T-helper 2 cell treated with Interferon-gamma antibody and Interleukin-4, amounts not matched to agents 100 ng/mL and 5 ng/mL, for 36 hours (primary cell): ENCODE measurements at places on chromosomes 7 and 10. TPM values are rescaled to one million over a fixed set of nuclear protein-coding genes. Genes with fewer than 3 reads are reported as not detected.

The MRPS16 gene
- 105 and 107 TPM in 2 replicates for total RNA-seq

The GDF2 gene
- not detected in 2 replicates for total RNA-seq

The SLC16A12 gene
- 0.02 TPM in 1 of 2 replicates, not detected in the other for total RNA-seq

The LAMTOR4 gene
- total RNA-seq = 143 and 155 TPM in 2 replicates

The HOXA7 gene
- total RNA-seq = not detected in 2 replicates

The IRF5 gene
- total RNA-seq = 7.2 and 8.0 TPM in 2 replicates

The PLXDC2 gene
- not detected in 2 replicates for total RNA-seq

The ZNF467 gene
- total RNA-seq = not detected in 2 replicates

The ADRB1 gene
- total RNA-seq = not detected in 2 replicates

The UCN3 gene
- not detected in 2 replicates for total RNA-seq

The IFIT1B gene
- total RNA-seq = not detected in 2 replicates

The AKR1B15 gene
- total RNA-seq = not detected in 2 replicates

The DYDC2 gene
- not detected in 2 replicates for total RNA-seq

The GNAI1 gene
- total RNA-seq = 0.66 and 0.70 TPM in 2 replicates

The CTAGE4 gene
- 2.3 and 2.4 TPM in 2 replicates for total RNA-seq

The NUTM2E gene
- 0.11 TPM in 1 of 2 replicates, not detected in the other for total RNA-seq

The FBXO24 gene
- total RNA-seq = 1.0 and 1.2 TPM in 2 replicates

The ADCYAP1R1 gene
- total RNA-seq = not detected in 2 replicates

The MEOX2 gene
- not detected in 2 replicates for total RNA-seq

The SPDYE2 gene
- total RNA-seq = not detected in 2 replicates

The HABP2 gene
- not detected in 2 replicates for total RNA-seq

The SPAG6 gene
- total RNA-seq = 0.61 and 0.64 TPM in 2 replicates

The KLLN gene
- 0.66 and 0.86 TPM in 2 replicates for total RNA-seq

The LUC7L2 gene
- total RNA-seq = 118 and 125 TPM in 2 replicates

The TCF7L2 gene
- 0.30 and 0.39 TPM in 2 replicates for total RNA-seq

The LRRC4 gene
- not detected in 2 replicates for total RNA-seq

The RGS10 gene
- 95.1 and 96.0 TPM in 2 replicates for total RNA-seq

The LRRD1 gene
- total RNA-seq = 0.11 TPM in 1 of 2 replicates, not detected in the other

The SUGCT gene
- total RNA-seq = 0.34 TPM in 1 of 2 replicates, not detected in the other

The SAP25 gene
- total RNA-seq = 21.4 and 22.5 TPM in 2 replicates

The DOCK4 gene
- 0.09 and 0.23 TPM in 2 replicates for total RNA-seq

The MXI1 gene
- total RNA-seq = 8.5 and 11.4 TPM in 2 replicates

The DRGX gene
- not detected in 2 replicates for total RNA-seq

The ECHS1 gene
- 40.8 and 41.2 TPM in 2 replicates for total RNA-seq

The RPEL1 gene
- not detected in 2 replicates for total RNA-seq

The EN2 gene
- total RNA-seq = not detected in 2 replicates

The UPK3B gene
- 1.1 and 1.2 TPM in 2 replicates for total RNA-seq

The NAT16 gene
- total RNA-seq = not detected in 2 replicates

The RNF148 gene
- total RNA-seq = not detected in 2 replicates

The KCNH2 gene
- 0.23 and 0.36 TPM in 2 replicates for total RNA-seq

The HECW1 gene
- total RNA-seq = not detected in 2 replicates

The INA gene
- total RNA-seq = 0.25 and 0.27 TPM in 2 replicates

The CAV2 gene
- not detected in 2 replicates for total RNA-seq

The MYL10 gene
- not detected in 2 replicates for total RNA-seq

The SLC13A1 gene
- total RNA-seq = 0.05 TPM in 1 of 2 replicates, not detected in the other

The ARPC1A gene
- total RNA-seq = 65.6 and 68.4 TPM in 2 replicates

The GNG11 gene
- total RNA-seq = not detected in 2 replicates

The PPA1 gene
- 190 and 194 TPM in 2 replicates for total RNA-seq

The SVIL gene
- total RNA-seq = 15.6 and 18.3 TPM in 2 replicates

The TRIL gene
- not detected in 2 replicates for total RNA-seq

The INSIG1 gene
- total RNA-seq = 105 and 114 TPM in 2 replicates
